Osteocyte (in vitro differentiated cells): ENCODE measurements at places on chromosomes 3 and 15. TPM values are rescaled to one million over a fixed set of nuclear protein-coding genes. Genes with fewer than 3 reads are reported as not detected.

Gene C3orf85
- total RNA-seq, result not detected in 2 replicates

Gene ADGRG7
- not detected in 2 replicates for total RNA-seq

Gene KLHL40
- not detected in 2 replicates for total RNA-seq

- no peak for DNase-seq
Observed at GRCh38 chr15:35243758-35244157, 158.7 kb upstream of the NANOGP8 start.

- DNase-seq, result no peak
Observed at GRCh38 chr15:85879334-85880163, 84.8 kb upstream of the KLHL25 start.
